ENCODE measurements at places on chromosomes 13 and 19.

- ATAC-seq: peak; percentile 30
- H3K4me3 ChIP-seq: peak overlapping the region; percentile 37
- H3K36me3 ChIP-seq: peaks cover 3% of the 10 kb centered on the region
- peaks cover 92% of the 10 kb centered on the region for H3K4me1 ChIP-seq
- no peaks in the 10 kb centered on the region for H3K27me3 ChIP-seq
Measured at GRCh38 chr19:1259206-1259875, 9.8 kb upstream of the CIRBP start.

GRCh38 chr13:99197117-99197651, 3.5 kb upstream of the UBAC2 start:
- no peak for ATAC-seq
- no peak overlapping the region for H3K27ac ChIP-seq
- no peaks in the 10 kb centered on the region for H3K4me1 ChIP-seq

DNA sequence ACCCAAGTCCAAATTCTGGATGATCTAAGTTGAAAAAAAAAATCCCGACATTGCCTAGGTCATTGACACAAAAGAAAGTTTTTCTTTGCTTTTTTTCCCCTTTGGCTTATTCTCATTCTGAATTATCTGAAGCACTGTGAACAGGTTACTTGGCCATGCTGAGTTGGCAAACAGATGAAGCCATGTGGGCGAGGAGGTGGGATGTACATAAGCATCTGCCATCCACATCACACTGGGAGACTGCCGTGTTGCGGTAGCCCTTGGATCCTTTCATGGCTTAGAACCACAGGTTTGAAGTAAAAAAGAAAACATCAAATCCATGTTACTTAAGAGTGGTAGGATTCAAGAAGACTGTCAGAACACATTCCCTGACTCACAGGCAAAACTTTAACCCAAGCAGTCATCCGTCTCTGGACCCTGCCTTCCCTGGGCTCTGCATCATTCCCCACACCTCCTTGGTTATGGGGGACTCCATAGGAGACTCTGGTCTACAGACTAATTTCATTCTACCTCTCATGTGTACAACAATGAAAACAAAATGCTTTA, 242.5 kb upstream of the SERP2 start:
- no peak for ATAC-seq
- no peak overlapping the region for H3K27ac ChIP-seq
- peaks cover 13% of the 10 kb centered on the region for H3K4me1 ChIP-seq
- H3K4me3 ChIP-seq: no peak overlapping the region

GRCh38 chr13:112058941-112059340, 8.0 kb upstream of the SOX1 start:
- no peak overlapping the region for H3K4me3 ChIP-seq
- H3K27me3 ChIP-seq: peaks cover 100% of the 10 kb centered on the region
- no peaks in the 10 kb centered on the region for H3K36me3 ChIP-seq
- no peak for ATAC-seq
- no peaks in the 10 kb centered on the region for H3K4me1 ChIP-seq

DNA sequence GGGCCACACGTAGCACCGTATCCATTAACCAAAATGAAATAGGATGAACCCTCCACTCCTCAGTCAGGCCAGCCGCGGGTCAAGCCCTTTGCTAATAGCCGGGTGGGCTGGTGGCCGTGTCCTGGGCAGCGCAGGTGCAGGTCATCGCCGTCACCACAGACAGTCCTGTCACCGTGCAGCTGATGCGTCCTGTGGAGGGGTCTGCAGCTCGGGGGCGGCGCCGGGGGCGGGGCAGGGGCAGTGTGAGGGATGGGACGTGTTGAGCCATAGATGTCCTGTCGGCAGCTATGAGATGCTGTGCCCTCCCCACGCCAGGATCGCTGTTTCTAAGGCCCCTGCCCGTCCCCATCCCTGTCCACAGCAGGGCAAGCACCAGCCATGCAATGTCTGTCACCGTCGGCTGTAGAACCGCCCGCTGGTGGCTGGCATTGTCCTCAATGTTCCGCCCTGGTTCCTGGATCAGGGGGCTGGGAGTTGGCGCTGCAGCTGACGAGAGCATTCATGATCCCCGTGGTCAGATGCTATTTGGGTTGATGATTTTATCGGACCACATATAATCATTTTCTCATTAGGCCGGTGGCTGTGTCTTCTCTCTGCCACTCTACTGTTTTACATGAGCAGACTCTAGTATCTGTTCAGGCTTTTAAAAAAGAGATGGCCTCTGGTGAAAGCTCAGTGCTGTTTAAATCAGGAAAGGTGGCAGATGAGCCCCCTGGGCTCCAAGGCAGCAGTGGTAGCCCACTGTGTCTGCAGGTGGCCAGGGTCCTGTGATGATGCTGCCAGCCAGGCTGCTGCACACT, 126.1 kb downstream of the KDM4B start:
- H3K4me1 ChIP-seq: peaks cover 9% of the 10 kb centered on the region
- H3K27ac ChIP-seq: no peak overlapping the region
- no peak for ATAC-seq
- H3K27me3 ChIP-seq: no peaks in the 10 kb centered on the region

GRCh38 chr13:42832341-42833096, 51.1 kb downstream of the FAM216B start:
- H3K27me3 ChIP-seq: no peaks in the 10 kb centered on the region
- no peaks in the 10 kb centered on the region for H3K4me1 ChIP-seq
- no peak overlapping the region for H3K4me3 ChIP-seq
- H3K36me3 ChIP-seq: no peaks in the 10 kb centered on the region

DNA sequence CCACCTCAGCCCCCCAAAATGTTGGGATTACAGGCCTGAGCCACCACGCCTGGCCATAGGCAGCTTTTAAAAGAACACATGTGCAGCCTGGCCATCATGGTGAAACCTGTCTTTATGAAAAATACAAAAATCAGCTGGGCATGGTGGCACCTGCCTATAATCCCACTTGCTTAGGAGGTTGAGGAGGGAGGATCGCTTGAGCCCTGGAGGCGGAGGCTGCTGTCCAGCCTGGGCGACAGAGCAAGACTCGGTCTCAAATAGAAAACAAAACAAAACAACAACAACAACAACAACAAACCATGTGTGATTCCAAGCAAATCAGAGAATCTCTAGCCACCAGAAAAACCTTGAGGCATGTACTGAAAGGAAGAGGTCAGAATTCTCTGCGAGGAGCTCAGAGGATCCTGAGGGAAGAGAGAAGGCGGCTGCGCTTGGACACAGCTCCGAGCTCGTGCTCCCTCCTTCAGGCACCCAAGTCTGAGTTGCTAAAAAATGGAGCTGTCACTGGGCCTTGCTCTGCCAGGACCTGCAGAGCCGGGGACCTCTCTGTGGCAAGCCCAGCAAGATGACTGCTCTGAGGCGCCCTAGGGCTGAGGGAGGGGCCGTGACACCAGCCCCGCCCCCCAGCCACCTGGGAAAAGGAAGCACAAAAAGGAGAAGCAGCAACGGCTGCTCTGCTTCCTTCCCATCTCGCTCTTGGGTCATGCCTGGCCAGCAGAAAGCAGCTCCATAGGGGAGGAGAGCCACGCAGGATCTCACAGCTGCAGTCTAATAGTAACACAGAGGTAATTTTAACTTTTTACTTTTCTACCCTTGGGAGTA, at the start of gene ARL11:
Gene ARL11 (plus strand): TSS at position 677 of the 822 bp plus-strand sequence. CDS start 1,941 bp downstream, outside the sequence.
- no peak within 1 kb of the TSS for H3K27ac ChIP-seq
- no peaks in the 10 kb centered on the region for H3K27me3 ChIP-seq
- H3K36me3 ChIP-seq: no peaks in the 10 kb centered on the region
- no peaks in the 10 kb centered on the region for H3K4me1 ChIP-seq
- H3K4me3 ChIP-seq: peak within 1 kb of the TSS; percentile 33

- H3K36me3 ChIP-seq: no peaks in the 10 kb centered on the region
- H3K27me3 ChIP-seq: peaks cover 14% of the 10 kb centered on the region
- H3K4me3 ChIP-seq: no peak within 1 kb of the TSS
- peak; percentile 72 for ATAC-seq
- no peaks in the 10 kb centered on the region for H3K4me1 ChIP-seq
- no peak within 1 kb of the TSS for H3K27ac ChIP-seq
Measured at GRCh38 chr19:22783651-22784410, at the start of gene ZNF99. Gene ZNF99 (minus strand): TSS chr19:22784151. CDS start chr19:22784016, 135 bp downstream.

GRCh38 chr13:107124129-107124718, 556.3 kb upstream of the ARGLU1 start:
- H3K4me3 ChIP-seq: no peak overlapping the region
- no peaks in the 10 kb centered on the region for H3K27me3 ChIP-seq
- ATAC-seq: no peak
- H3K4me1 ChIP-seq: no peaks in the 10 kb centered on the region
- H3K36me3 ChIP-seq: no peaks in the 10 kb centered on the region

- H3K4me3 ChIP-seq: no peak overlapping the region
- no peaks in the 10 kb centered on the region for H3K4me1 ChIP-seq
- no peaks in the 10 kb centered on the region for H3K27me3 ChIP-seq
- no peak overlapping the region for H3K27ac ChIP-seq
- no peak for ATAC-seq
- no peaks in the 10 kb centered on the region for H3K36me3 ChIP-seq
Measured at GRCh38 chr13:42906257-42906656, 85.8 kb downstream of the EPSTI1 start.

DNA sequence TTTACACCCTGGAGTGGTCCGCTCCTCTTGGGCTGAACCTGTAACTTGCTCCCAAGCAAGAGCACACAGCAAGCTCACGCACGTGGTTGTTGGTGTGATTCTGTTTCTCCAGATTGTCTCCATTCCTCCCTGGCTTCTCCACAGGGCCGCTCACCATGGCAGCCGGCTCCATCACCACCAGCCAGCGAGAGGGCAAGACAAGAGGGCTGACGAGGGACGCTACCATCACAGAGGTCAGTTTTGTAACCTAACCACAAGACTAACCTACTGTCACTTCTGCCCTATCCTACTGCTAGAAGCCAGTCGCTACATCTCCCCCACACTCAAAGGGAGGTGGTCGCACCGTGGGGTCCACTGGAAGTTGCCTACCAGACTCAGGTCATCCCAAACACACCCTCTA, 4.6 kb upstream of the GP6 start:
- no peak overlapping the region for H3K4me3 ChIP-seq
- no peaks in the 10 kb centered on the region for H3K27me3 ChIP-seq
- no peaks in the 10 kb centered on the region for H3K36me3 ChIP-seq
- no peak overlapping the region for H3K27ac ChIP-seq
- ATAC-seq: no peak

DNA sequence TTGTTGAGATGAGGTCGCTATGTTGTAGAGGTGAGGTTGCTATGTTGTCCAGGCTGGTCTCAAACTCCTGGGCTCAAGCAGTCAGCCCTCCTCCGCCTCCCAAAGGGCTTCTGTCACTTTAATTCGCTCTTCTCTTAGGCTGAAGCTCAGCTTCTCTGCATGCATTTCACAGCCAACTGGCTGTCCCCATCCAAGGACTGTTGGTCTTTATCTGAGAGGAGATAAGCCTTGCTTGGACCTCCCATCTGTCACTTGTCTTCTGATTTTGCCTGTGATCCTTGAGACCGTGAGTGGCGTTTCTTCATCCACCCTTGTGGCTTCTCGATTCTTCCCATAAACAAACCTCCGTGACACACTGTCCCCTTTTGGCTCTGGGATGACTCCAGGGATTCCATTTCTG, 24.4 kb downstream of the CERS1 start:
- ATAC-seq: no peak
- no peaks in the 10 kb centered on the region for H3K4me1 ChIP-seq
- no peak overlapping the region for H3K4me3 ChIP-seq
- H3K27me3 ChIP-seq: peaks cover 30% of the 10 kb centered on the region
- H3K36me3 ChIP-seq: peaks cover 21% of the 10 kb centered on the region

DNA sequence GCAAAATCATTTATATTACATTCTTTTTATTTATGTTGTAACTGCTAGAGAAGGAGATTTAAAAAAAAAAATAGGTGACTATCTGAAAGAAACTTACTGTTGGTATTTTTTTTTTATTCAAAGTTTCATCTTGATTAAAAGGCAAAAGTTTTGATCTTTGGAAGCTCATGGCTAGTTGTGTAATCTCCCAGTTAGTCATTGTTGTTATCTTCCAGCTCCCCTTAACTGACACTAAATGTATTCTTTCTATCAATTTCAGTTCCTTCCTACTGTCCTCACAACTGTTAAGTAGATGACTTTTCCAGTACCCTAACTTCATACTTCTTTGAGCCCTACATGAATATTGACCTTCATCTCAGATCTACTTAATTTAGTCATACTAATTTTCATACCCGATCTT, 71.1 kb downstream of the PIBF1 start:
- H3K4me3 ChIP-seq: no peak overlapping the region
- H3K4me1 ChIP-seq: no peaks in the 10 kb centered on the region
- H3K36me3 ChIP-seq: peaks cover 43% of the 10 kb centered on the region

- no peak overlapping the region for H3K4me3 ChIP-seq
- no peaks in the 10 kb centered on the region for H3K4me1 ChIP-seq
- ATAC-seq: no peak
- H3K36me3 ChIP-seq: peaks cover 61% of the 10 kb centered on the region
Measured at GRCh38 chr19:49779731-49780555, 13.1 kb downstream of the AP2A1 start.

DNA sequence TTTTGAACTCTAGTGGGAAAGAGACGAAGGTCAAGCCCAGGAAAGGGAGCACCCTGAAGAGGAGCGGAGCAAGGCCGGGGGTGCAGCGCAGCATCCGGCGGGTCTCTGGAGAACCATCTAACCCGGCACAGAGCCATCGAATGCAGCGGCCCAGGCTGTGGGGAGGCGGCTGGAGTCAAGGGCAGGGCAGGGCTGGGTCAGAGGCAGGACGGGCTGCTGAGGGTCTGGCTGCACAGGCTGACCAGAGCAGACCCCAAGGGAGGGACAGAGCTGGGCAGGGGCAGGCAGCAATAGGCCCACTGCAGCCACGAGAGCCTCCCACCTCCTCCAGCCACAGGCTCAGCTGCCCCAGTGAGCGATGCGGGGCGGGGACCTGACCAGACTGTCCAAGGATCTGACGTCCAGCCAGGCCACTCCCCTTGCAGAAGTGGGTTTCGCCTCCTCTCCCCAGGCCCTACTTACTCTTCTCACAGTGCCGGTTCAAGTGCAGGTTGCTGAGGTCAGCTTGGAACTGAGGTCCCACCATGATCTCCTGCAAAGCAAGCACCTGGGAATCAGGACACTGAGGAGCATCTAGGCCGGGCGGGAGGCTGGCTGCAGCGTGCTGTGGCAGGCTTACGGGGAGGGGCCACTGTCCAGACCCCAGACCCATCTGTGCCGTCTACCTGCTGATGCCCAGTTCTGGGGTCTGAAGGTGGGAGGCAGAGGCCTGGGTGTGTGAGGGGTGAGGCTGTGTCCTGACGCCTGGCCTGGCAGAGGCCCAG, 19.2 kb downstream of the MIER2 start:
- no peaks in the 10 kb centered on the region for H3K27me3 ChIP-seq
- H3K27ac ChIP-seq: no peak overlapping the region
- peaks cover 98% of the 10 kb centered on the region for H3K36me3 ChIP-seq
- H3K4me3 ChIP-seq: no peak overlapping the region

GRCh38 chr13:106595625-106596024, 27.7 kb upstream of the ARGLU1 start:
- no peak overlapping the region for H3K4me3 ChIP-seq
- ATAC-seq: peak; percentile 38
- H3K27ac ChIP-seq: no peak overlapping the region
- H3K4me1 ChIP-seq: no peaks in the 10 kb centered on the region
- no peaks in the 10 kb centered on the region for H3K27me3 ChIP-seq

Data from gastroesophageal sphincter (tissue), 4 donors.